ENCODE measurements at places on chromosomes 5 and 9. TPM values are rescaled to one million over a fixed set of nuclear protein-coding genes. Genes with fewer than 3 reads are reported as not detected.

Gene KIF4B
- total RNA-seq = under 0.01 TPM

Gene ADAMTS16
- 0.17 TPM for total RNA-seq

Gene PTPN3
- 2.3 TPM for total RNA-seq

Gene PRRT1B
- total RNA-seq = not detected

Gene PLAC8L1
- not detected for total RNA-seq

Gene CCL21
- not detected for total RNA-seq

DNA sequence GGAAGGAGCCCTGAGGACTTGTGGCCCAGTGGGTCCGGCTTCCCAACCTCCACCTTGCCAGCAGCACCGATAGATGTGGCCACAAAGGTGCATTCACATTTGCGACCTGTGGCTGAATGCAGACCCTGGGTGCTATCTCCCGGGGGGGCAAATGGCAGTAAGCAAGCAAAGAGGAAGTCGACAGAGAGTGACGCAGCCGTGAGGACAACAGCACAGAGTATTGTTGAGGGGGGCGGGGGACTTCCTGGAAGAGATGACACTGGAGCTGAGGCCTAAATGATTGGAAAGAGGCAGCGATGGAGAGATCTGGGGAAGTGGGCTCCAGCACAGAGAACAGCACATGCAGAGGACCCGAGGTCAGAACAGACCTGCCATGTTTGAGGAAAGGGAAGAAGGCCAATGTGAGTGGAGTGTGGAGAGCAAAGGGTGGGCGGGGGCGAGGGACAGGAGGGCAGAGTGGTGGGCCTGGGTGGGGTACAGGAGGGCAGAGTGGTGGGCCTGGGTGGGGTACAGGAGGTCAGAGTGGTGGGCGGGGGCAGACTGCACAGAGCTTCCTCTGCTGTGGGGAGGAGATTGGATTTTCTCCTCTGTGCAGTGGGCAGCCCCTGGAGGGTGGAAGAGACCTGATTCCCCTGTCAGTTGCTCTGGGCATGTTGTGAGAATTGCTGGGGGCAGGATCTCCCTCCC, 42.6 kb downstream of the ADAMTS2 start:
- no peak for DNase-seq

DNA sequence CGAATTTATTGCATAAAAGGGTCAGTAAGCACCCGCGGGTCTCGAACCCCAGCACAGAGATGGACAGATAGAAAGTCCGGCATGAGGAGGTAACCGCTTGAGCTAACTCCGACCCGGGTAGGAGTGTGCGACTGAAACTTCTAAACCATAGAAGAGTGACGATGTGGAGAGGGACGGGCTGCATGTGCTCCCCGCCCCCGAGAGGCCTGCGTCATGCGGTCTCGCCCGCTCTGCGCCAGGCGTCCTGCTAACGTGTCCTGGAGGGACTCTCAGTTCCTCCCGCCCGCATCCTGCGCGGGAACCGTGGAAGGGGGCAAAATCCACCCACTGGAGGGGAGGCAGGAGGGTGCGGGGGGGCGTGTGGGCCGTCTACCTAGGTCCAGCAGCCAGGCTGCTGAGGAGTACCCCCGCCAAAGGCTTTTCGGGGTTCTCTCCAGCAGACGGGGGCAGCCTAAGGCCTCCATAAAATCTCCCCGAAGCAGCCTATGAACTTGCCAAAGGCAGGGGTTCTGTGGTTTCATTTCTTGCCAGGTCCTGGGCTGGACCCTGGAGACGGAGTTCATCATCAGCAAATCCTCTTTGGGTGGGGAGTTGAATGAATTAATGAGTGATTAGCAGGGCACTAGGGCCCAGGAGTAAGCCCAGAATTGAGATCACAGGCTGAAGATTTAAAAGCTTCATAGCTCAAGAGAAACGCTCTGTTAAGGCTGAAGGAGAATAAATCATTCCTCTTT, 51.9 kb downstream of the TGFBI start:
- peak; percentile 92 for DNase-seq

- peak; percentile 30 for DNase-seq
These were observed 7.3 kb upstream of the SPARC start for GRCh38 chr5:151694035-151694485.

DNA sequence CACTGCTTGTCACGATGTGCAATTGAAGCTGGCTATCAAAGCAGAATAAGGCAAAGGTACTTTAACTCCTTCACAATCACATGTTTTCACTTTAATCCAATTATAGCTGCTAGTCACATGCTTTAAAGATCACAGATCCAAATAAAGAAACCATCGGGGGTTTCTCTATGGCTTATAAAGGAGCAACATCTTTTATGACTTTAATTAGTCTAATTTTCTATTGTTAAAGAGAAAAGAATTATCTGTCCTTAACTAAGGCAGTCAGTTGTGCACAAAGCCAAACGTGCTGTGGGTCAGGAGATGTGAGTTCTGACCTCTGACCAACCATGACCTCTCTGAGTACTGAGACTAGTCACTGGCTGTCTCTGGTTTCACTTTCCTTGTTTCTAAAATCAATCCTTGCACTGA, 561.1 kb downstream of the RAB3C start:
- DNase-seq = no peak

- DNase-seq = peak; percentile 87
These were observed 53.3 kb upstream of the SPATA31D4 start for GRCh38 chr9:81874931-81875330.

GRCh38 chr5:174410716-174411478, 313.5 kb upstream of the MSX2 start:
- DNase-seq = no peak

DNA sequence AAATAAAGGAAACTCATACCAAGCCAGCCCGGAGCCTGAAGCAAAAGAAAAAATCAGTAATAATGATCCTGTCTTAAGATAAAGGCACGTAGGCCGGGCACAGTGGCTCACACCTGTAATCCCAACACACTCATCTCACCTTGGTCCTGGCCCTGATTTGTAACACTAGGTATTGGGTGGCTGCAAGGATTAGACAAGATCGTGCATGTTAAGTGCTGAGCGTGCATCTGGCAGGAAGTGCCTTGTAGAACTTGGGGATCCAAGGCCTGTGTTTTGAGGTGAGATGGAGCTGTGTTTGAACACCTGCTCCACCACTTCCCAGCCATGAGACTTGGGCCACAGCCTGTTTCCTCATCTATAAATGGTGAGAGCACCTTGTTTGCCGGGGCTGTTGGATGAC, 41.5 kb downstream of the SPRY4 start:
- no peak for DNase-seq

- DNase-seq = no peak
These were observed 326.9 kb upstream of the WWC1 start for GRCh38 chr5:167964529-167964928.

DNA sequence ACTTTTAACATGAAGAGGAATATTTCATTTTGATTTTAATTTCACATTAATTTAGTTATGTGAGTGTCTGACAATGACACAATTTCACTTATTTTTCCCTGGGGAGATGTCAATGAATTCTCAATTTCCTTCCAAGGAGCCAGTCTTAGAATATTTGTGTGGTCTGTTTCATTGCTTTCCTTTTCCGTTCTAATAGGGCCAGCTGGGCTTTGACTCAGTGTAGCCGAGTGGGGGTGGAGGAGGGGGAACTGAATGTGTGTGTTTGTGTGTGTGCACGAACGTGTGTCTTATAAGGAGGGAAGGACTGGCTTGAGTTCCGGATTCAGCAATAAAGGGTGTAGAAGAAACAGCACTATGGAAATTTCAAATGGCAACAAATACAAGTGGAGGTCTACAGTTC, 100.0 kb downstream of the BASP1 start:
- DNase-seq = no peak

DNA sequence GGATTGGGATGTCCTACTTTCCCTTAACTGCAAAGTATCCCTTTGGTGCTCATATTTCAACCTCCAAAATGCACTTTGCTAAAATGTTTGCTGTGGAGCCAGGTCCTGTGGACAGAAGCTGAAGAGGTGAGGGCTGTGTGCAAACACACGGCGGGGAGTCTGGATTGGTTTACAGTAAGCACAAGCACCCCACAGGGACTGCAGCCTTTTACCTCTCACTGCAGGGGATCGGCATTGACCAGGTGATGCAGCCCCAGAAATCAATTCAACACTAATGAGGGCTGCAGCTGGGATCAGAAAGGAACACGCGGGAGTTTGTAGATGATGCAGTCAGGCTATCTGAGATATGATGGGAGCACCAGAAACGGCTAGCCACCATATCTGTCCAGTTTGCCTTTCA, 450.9 kb downstream of the CCDC171 start:
- no peak for DNase-seq

DNA sequence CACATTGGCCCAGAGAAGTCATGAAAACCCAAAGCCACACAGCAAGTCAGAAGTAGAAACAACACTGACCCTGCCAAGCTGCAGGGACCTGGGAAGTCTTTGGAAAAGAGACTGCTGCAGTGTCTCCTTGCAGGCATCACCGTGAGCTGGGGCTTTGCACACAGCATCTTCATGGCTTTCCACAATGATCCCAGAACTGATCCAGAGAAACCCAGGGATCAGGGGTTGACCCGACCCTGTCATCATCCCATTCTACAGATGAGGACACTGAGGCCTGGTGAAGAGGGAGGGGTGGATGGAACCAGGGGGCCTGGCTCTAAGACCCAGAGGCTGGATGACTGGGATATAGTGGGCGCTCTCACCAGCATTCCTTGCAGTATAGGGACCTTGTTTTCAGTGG, 4.3 kb upstream of the FAM78A start:
- DNase-seq = no peak

DNA sequence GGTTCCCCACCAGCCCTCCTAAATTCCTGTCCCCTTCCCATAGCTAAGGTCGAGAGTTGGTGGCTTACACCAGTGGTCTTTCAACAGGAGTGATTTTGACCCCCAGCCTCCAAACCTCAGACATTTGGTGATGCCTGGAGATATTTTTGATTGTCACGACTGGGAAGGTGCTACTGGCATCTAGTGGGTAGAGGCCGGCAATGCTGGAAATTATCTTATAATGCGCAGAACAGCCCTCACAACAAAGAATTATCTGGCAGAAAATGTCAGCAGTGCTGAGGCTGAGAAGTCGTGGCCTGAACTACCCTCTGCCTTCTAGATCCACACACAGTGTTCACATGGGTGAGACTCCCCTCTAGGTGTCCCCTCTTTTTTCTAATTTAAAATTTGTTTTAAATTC, 69.6 kb downstream of the IL31RA start:
- peak; percentile 51 for DNase-seq

DNA sequence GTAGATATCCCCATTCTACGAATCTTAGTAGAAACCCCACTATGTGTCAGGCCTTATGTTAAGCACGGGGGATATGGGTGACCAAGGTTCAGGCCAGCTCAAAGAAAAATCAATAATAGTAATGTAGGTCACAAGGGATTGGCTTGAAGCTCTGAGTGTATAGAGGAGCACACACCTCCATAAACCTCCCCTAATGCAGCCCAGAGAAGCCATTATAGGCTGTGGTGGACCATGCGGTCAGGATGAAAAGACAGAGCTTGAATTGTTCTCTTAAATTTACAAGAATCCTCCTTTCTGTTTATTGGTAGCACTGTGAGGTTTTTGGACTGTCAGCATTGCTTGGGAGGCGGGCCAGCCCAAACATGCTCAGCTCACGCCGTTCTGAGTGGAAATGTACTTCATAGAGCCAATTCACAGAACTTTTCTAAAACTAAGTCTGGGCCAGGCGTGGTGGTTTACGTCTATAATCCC, 9.1 kb downstream of the PDE6A start:
- DNase-seq = no peak

DNA sequence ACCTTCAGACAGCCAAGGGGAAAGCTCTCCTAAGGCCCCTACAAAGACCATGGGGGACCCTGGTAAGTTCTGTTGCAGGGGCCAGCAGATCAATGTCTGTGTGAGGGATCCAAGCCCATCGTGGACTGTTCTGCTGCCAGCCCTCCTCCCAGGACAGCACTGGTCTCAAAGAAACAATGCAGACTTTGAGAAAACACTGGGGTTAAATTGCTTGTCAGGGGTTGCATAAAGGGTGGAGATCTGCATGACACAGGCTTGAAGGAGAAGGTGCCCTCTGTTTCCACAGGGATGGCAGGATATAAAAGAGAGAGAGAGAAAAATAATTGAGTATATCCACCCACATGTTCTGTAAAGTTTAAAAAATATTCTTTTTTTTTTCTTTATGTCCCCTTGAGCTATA, 157.6 kb upstream of the TBC1D2 start:
- no peak for DNase-seq

DNA sequence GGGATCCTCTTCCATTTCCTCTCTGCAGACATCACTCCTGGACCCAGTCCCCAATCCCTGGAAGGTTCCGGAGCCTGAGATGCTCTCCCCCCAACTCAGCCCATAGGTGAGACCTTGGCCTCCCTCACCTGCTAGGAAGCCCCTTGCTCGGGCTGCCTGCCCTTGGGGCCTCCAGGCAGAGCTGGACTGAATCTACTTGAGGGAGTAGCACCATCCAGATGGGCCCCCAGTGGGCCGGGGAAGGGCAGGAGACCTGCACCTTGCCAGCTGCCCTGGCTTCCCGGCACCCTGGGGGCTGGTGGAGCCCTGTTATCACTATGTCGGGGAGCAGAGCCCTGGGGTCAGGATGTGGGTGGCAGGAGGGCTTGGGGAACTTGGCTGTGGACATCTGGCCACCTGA, 26.9 kb upstream of the TMEM250 start:
- DNase-seq = no peak

DNA sequence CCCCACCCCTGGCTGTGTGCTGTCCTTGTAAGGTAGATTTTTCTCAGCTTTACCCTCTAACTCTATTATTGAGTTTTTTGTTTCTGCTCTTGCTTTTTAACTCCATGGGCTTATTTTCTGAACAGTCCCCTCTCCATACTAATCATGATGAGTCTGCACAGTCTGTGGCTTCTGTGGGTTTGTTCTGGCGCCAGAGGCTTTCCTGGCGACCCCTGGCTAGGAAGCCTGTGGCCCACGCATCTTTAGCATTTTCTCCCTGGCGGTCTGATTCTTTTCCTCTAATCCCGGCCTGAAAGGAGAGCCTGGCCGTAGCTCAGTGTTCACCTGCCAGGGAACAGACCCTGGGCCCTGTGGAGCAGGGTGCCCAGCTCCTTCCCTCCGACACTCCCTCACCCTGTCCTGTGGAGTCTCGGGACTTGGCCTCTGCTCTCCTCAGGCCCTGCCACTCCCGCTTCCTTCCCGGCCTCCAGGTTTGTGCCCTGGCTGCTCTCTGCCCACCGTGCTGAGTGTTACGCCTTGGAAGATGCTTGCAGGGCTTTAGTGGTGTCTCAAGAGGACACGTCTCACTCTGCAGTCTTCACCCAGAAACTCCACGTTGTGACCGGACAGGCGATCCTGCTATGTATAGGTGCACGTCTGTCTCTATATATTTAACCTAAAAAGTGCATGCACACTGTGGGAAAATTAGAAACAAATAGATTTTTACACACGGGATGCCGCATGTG, 31.7 kb upstream of the LRRC14B start:
- DNase-seq = peak; percentile 47

Data from fibroblast of lung (primary cell).